Myometrial cell (primary cell): ENCODE measurements at places on chromosomes 12 and 14. TPM values are rescaled to one million over a fixed set of nuclear protein-coding genes. Genes with fewer than 3 reads are reported as not detected.

Gene GALNT6
- 37.5 and 39.7 TPM in 2 replicates for total RNA-seq

Gene CCDC175
- not detected in 2 replicates for total RNA-seq

Gene AQP6
- not detected in 2 replicates for total RNA-seq

Gene CCDC38
- not detected in 2 replicates for total RNA-seq

Gene RERGL
- not detected in 2 replicates for total RNA-seq

Gene RPAP3
- total RNA-seq: 13.0 and 17.5 TPM in 2 replicates

Gene FBXO33
- 8.4 and 9.7 TPM in 2 replicates for total RNA-seq

Gene BHLHE41
- total RNA-seq: 2.6 and 3.0 TPM in 2 replicates

Gene KCNH3
- 0.29 and 0.35 TPM in 2 replicates for total RNA-seq

Gene AJUBA
- 21.6 and 30.0 TPM in 2 replicates for total RNA-seq

Gene C12orf56
- total RNA-seq: 1.2 and 5.8 TPM in 2 replicates

Gene ADAM20
- not detected in 2 replicates for total RNA-seq
